NCI-H460 (cell line): ENCODE measurements at places on chromosomes 11 and 22.
A peak's percentile ranks its signal among the peaks of the same experiment; 100 is the strongest.

- DNase-seq, result no peak
Observed at GRCh38 chr22:49551446-49551845, 276.2 kb downstream of the BRD1 start.

DNA sequence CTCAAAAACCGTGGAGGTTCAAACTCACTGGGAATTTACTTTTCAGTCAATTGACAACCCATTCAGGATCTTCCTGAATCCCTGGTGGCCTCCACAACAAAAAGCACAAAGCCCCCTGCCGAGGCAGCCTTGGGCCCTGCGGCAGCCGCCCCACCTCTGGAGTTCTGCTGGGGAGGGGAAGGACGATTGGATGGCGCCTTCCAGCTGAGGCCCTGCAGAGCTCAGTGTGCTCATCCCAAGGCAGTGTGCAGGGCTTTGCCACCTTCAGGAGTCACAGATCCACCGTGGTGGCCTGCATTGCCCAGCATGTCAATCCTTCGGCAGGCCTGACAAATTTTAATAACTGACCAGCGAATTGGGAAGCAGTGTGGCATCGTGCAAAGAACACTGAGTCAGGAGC, 7.4 kb downstream of the ZFTA start:
- DNase-seq, result no peak

- no peak for DNase-seq
Observed at GRCh38 chr11:68199295-68199987, 13.7 kb downstream of the KMT5B start.

DNA sequence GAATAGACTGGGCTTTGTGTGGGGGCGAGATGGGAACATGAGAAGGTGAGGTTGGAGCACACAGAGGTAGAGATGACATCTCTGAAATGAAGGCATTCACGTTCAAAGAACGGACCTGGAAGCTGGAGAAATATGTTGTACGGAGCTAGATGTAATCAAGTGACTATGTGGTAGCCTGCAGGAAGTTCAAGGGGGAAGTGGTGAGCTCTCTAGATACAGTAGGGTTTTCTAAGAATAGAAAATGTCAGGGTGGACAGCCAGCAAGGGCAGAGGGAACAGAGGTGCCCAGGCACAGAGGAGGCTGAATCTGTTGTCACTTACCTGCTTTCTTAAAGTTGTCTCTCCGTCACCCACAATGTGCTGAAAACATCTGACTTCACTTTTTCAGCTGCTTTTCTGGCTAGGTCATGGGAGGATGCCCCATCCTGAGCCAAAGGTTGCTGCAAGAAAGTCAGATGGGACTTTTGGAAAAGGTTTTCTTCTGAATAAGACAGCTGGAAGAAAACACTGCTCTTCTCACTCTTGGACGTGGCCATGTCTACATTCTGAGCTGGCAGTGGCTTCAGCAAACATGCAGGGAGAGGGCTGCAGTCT, 171.5 kb upstream of the B3GAT1 start:
- no peak for DNase-seq

- no peak for DNase-seq
Observed at GRCh38 chr11:26021017-26021416, 310.9 kb upstream of the ANO3 start.

GRCh38 chr22:40676644-40677043, 2.6 kb upstream of the MCHR1 start:
- DNase-seq, result no peak

DNA sequence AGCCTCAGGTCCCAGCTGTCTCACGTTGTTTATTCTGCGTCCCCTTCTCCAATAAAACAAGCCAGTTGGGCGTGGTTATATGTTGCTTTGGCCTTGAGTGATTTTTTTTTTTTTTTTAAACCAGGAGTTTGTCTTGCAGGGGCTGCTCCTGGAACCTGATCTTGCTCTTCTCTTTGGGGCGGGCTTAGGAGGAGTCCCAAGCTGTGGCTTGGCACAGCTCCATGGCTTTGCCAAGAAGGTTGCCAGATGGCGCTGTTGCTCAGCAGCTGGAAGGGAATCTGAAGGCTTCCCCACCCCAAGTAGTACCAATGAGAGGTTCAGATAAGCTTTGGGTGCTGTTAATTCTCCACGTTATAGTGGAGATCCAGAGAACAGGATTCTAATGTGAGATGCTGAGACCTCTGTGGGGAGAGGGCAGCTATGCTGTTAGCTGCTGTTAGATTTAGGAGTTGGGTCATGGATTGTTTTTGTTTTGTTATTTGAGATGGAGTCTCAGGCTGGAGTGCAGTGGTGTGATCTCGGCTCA, 2.0 kb upstream of the FERMT3 start:
- peak; percentile 88 for DNase-seq

DNA sequence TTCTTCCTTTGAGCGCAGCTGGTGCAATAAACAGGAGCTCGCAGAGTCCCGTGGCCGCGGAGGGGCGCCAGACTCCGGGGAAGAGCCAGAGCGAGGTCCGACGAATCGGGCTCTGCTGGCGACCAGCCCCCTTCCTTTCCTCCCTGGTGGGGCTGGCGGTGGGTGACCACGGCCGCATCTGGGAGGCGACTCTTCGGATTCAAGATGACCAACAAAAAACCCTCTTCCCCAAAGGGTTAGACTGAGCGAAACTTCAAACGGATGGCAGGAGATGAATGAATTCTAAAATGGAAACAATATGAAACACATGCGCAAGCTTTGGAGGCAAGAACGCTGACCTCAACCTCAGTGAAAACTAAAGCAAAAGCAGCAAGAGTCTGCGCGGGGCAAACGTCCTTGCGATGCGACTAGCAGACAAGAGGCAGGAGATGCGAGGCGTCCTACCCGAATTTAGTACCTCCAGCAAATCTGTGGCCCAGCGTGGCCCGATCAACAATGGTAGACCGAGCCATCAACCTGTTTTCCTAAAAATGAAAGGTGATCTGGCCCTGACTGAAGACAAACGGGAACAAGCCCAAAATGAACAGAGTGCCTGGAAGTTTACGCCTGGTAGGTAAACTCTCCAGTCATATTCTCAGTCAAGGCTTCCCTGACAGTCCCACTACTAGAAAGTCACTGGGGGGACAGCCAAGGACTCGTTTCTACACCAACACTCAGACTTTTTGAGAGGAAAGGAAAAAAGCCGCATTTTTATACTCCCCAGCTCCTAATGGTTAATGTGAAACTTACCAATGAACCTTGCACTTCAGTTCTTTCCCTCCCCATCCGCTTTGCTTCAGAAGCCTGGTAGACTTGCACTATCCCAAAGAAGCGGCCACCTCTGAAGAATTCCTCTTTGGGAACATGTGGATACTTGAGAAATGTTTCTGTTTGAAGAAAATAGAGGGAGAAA, 11.6 kb downstream of the MMP3 start:
- DNase-seq, result no peak

DNA sequence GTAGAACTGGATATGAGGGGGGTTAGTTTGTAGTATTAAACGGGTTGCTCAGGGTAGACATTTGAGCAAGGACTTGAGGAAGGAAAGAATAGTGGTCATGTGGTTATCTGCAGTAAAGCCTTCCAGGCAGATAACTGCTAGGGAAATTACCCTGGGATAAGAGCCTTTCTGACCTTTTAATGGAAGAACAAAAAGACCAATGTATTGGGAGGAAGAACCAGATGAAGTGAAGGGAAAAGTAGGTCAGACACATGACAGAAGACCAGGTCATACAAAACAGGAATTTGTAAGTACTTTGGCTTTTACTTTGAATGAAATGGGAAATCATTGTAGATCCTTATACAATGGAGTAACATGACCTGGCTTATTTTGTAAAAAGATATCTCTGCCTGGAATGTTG, 241.9 kb upstream of the CTSC start:
- no peak for DNase-seq

DNA sequence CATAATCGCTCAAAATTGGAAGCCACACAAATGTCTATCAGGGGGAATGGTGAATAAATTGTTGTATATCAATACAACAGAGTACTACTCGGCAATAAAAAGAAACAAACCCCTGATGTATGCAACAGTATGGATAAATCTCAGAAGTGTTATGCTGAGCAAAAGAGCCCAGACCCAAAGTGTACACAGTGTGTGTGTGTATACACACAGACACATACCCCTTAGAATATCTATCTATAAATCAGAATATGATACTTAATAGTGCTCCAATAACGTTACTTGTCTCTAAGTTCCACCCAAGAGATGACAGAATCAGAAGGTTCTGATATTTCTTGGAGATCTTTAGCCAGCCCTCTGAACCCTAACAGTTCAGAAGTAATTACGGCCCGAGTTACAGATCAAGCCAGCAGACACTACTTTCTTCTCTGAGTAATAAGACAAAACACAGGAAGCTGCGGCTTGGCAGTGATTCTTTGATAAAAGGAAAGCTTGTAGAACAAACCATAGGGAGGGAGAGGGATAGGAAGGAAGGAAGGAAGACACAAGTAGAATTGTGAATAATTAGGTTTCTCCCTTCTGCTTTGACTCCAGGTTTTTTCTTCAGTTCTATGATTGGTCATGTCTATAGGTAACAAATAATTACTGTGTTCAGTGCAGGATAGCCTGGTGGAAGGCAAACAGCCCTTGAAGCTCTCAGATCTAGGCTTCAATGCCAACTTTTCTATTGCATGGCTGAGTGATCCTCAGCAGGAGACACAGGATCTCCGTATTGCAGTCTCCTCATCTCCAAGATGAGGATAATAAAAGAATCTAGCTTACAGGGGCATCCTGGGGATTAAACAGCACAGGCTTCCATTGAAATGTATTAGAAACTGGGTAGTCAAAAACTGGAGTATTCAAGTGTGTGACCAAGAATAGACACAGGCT, 75.6 kb upstream of the TEAD1 start:
- no peak for DNase-seq

DNA sequence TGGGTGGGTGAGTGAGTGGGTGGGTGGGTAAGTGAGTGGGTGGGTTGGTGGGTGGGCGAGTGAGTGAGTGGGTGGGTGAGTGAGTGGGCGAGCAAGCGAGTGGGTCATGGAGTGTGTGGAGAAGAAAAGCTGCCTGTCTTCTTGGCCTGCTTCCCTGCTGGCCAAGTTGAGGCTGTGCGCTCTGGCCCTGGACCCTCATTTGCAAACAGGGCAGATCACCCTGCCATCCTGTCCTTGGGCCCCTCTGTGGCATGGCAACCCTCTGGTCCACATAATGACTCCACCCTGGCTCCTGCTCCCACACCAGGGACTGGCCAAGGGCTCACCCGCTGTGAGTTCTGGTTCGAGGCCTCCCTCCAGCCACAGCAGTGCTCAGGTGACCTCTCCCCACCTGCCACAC, 35.1 kb downstream of the CAPN1 start:
- DNase-seq, result no peak

GRCh38 chr11:87428266-87428665, 390.5 kb downstream of the TMEM135 start:
- DNase-seq, result no peak

- no peak for DNase-seq
Observed at GRCh38 chr11:68370211-68371111, 58.1 kb downstream of the LRP5 start.

- DNase-seq, result no peak
Observed at GRCh38 chr22:25358421-25359170, 139.2 kb downstream of the CRYBB2 start.

DNA sequence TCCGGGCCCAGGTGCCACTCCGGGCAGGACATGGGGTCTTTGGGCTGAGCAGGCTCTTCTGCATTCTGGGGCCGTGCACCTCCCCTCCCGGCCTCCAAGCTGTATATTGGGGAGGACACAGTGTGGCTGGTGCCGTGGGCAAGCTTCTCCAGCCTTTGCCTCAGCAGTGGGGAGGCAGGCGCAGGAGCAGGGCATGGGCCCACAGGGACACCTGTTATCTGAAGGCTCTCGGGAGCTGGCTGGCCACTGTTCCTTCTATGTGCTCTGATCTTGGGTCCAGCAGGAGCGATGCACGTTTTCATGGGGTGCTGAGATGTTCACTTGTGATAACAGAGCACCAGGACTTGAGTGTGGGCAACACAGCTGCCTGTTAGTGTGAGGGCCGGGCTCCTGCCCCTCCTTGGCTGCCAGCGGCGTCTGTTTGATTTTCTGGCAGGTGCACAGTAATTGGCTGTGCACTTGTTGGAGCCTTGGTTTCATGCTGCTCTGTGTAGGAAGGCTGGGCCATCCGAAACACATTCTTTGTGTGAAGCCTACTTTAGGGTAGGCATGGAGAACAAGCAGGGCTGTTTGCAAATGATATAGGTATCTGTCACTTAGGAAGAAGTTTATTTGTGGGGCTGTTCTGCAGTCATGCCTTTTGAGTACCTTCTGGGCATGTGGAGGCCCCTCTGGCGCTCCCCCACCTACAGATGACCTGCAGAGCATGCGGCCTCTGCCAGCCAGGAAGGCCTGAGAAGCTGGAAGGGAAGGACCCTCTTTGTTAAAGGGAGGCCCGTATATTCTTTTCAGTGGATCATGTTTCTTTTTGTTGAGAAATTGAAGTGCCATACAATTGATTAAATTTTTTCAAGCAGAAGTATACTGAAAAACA, 201.5 kb downstream of the TBC1D22A start:
- DNase-seq, result no peak

DNA sequence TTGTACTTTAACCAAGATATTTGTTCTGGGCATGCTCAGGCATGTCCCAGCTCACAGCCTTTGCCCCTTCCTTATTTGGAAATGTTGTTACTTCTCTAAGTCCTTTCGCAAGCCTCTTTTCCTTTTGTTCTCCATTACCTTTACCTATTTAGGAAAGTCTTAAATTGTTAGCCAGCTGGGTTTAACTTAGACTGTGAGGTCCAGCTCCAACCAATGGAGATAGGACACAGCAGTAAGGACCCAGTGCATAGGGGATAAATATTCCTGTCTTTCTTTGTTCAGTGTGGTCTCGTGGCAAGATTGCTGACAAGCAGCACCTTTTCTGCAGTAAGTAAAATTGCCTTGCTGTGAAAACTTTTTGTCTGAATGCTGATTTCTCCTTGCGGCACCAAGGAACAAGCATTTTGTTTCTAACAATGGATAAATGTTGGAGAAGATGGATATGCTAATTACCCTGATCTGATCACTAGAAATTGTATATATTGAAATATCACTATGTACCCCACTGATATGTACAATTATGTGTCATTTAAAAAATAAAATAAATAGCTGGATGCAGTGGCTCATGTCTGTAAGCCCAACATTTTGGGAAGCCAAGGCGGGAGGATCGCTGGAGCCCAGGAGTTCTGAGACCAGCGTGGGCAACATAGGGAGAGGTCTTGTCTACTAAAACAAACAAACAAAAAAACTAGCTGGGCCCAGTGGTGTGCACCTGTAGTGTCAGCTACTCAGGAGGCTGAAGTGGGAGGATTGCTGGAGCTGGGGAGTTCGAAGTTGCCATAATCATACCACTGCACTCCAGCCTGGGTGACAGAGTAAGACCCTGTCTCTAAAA, 31.9 kb upstream of the FTH1 start:
- no peak for DNase-seq

- DNase-seq, result no peak
Observed at GRCh38 chr11:64800303-64801157, 2.5 kb downstream of the MAP4K2 start.

- no peak for DNase-seq
Observed at GRCh38 chr22:35525687-35526332, 14.8 kb upstream of the RASD2 start.
